ENCODE measurements at places on chromosomes 3 and 15. TPM values are rescaled to one million over a fixed set of nuclear protein-coding genes. Genes with fewer than 3 reads are reported as not detected.

GRCh38 chr3:56923526-56924224, 121.9 kb upstream of the ARHGEF3 start:
- DNase-seq = peak; percentile 40

DNA sequence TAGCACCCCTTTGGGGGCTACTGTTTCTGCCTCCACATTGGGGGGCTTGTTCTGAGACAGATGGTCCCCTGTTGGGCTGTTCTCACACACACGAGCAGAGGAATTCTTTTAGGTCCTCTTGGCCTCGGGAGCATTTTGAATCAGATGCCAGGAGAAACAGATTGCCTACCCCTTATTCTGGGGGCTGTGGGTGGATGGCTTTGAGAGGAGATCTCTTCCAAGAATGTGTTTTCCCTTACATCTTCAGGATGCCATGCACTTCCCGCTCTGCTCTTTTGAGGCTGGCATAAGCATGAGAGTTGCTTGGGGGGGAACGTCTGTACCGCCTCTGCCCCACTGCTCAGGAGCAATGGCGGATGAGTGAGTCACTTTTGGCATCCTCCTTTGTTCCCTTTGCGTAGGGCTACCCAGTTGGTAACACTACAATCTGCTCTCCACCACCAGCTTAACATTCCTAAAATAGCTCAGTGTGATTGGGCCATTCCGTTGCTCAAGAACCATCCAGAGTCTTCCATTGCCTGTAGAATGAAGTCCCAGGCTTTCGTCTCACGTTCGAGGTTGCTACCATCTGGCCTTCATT, 154.4 kb downstream of the RPLP1 start:
- no peak for DNase-seq

DNA sequence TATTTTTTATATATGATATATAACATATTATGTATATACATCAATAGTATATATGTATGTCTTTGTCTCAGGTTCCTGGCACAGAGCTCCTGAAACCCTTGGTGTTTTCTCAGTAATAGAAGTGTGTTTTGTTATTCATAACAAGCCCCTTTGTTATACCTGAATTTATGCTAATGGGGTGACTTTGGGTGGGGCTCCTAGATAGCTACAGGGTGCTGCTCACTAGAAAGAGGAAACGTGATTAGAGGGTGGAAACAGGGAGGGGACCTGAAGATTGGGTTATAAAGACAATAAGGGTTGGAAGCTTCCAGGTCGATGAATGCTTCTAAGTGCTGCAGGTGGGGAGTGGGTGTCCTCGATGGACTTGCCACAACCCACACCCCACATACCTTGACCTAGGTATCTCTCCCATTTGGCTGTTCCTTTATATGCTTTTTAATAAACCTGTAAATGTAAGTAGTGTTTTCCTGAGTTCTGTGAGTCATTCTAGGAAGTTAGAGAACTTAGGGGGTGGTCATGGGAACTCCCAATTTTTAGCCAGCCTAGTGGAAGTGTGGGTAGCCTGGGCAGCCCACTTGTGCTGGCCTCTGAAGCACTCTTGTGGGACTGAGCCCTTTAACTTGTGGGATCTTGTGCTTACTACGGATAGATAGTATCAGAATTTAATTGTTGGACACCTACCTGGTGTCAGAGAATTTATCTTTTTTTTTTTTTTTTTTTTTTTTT, 36.9 kb upstream of the C15orf39 start:
- no peak for DNase-seq

DNA sequence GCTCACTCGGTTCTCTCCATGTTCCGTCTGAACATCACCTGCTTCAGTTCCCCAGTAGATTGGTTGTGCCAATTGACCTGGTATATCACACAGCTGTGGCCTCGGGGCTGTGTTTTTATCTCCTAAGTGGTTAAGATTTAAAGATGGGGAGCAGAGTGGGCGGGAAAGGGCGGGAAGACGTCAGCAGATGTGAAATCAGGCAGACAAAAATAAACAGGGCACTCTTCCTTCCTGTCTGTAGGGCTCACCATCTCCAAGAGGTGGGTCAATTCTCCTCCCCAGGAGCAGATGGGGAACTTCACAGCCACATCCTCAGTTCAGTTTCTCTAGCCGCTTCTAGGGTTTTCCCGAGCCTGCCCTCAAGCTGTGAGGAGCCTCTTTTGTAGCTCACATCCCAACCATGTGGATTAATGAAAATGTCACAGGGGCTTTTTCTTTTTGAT, 26.8 kb upstream of the LIMD1 start:
- no peak for DNase-seq

GRCh38 chr15:33309602-33310276, 1.0 kb upstream of the RYR3 start:
- DNase-seq = no peak

- no peak for DNase-seq
Measured at GRCh38 chr3:38640661-38641452, 8.6 kb downstream of the SCN5A start.

- no peak for DNase-seq
Measured at GRCh38 chr15:23467110-23467600, 20.1 kb upstream of the GOLGA6L2 start.

DNA sequence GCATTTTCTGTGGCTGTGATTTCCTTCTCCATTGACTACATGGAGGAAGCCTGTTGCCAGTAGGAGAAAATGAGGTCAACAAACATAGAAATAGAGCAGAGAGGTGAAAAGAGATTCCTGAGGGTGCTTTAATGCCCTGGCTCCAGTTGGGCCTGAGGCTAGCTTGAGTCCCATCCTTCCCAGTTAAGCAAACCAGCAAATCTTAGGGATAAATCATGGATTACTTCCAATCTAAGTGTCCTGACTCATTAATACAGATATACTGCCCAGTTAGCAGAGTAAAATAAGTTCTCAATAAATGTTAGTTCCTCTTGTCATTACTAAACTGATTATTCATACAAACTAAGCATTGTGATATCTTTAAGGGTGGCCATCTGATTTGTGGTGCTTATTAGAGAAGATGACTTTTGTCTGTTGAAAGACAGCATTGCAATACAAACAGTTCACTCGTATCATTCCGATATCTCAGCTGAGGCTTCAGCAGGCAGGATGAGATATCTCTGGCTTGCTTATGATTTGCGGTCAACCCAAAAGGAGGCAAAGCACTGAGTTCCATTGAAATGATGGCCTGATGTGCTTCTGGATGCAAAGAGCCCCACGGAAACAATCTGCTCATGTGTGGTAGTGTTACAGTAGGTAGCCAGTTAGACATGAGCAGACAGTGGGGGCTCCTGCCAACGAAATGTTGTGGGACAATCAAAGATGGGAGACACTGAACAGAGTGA, 6.6 kb upstream of the STARD5 start:
- DNase-seq = no peak

- no peak for DNase-seq
Measured at GRCh38 chr3:30539772-30540171, 66.6 kb upstream of the TGFBR2 start.

GRCh38 chr3:184380185-184380626, 352 bp downstream of the CHRD start:
- DNase-seq = no peak

GRCh38 chr15:39737196-39737550, 45.5 kb downstream of the FSIP1 start:
- no peak for DNase-seq

- DNase-seq = no peak
Measured at GRCh38 chr3:72338082-72338941, 509.9 kb downstream of the SHQ1 start.

DNA sequence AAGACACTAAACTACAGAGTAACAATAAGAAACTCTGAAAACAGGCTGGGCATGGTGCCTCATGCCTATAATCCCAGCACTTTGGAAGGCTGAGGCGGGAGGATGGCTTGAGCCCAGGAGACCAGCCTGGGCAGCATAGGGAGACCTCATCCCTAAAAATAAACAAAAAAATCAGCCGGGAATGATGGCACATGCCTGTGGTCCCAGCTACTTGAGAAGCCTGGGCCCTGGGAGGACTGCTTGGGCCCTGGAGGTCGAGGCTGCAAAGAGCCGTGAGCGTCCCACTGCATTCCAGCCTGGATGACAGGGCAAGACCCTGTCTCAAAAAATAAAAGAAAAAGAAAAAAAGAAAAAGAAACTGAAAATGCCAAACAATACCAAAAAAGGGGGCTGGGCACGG, 55.4 kb downstream of the TMCC1 start:
- DNase-seq = no peak

- DNase-seq = no peak
Measured at GRCh38 chr3:194003114-194004057, 132.6 kb upstream of the HES1 start.

DNA sequence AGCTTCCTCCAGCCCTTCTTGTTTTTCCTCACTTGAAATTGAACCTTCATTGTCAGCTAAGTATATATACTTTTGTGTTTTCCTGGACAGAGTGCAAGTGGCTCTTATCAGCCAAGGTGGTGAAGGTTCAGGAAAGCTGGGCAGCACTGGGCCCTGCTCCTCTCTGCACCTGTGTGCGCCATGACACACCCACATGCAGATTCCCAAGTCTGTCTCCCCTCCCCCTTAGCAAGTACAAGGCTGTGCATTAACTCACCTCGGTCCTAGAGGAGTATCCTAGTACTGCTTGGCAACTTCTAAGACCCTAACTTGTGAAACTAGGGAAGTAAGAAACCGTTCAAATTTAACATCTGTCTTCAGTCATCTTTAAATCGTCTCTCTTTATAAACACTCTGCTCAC, 85.8 kb downstream of the SLC49A4 start:
- no peak for DNase-seq

DNA sequence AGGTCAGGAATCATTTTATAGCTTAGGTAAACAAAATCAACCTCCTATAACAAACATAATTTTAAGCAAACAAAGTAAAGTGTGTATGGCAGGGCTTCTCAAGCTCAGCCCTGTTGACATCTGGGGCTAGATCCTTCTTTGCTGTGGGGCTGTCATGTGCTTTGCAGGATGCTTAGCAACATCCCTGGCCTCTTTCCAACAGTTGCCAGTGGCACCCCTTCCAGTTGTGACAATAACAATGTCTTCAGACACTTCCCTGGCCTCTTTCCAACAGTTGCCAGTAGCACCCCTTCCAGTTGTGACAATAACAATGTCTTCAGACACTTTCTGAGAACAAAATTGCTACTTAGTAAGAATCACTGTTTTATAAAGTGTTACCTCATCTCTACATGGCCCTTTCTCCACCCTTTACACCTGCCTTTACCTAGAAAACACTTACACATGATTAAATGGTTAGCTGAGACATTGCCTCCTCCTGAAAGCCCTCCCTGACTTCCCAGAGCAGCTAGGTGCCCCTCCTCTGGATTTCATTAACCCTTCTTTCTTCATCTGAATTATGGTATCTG, 194.0 kb upstream of the LMCD1 start:
- DNase-seq = no peak

- no peak for DNase-seq
Measured at GRCh38 chr3:69650066-69650419, 89.2 kb upstream of the MITF start.

GRCh38 chr3:45705839-45706808, 16.9 kb downstream of the SACM1L start:
- DNase-seq = no peak

DNA sequence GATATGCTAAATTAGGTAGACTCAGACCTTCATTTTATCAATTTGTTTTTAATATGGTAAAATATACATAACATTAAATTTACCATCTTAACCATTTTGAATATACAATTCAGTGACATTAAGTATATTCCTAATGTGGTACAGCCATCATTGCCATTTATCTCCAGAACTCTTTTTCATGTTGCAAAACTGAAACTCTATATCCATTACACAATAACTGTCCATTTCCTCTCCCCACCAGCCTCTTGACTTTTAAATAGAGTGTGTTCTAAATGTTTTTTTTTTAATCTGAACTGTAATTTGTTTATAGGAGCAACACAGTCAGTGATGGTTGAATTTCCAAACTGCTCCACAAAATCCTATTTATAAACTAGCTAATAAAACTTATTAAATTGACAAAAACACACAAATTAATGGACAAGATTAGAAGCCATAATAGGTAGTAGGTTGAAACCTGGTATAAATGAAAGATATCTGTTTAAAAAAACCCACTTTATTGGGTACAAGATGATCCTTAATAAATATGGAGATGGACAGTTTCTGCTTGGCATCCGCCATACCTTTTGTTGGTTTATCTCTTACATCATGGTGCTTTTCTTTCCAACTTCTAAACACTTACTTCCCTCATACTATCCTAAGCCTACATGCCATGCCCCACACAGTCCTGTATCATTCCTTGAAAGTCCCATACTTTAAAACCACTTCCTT, 142.4 kb downstream of the ZPLD1 start:
- DNase-seq = no peak

GRCh38 chr3:156725682-156726081, 51.3 kb downstream of the TIPARP start:
- no peak for DNase-seq

DNA sequence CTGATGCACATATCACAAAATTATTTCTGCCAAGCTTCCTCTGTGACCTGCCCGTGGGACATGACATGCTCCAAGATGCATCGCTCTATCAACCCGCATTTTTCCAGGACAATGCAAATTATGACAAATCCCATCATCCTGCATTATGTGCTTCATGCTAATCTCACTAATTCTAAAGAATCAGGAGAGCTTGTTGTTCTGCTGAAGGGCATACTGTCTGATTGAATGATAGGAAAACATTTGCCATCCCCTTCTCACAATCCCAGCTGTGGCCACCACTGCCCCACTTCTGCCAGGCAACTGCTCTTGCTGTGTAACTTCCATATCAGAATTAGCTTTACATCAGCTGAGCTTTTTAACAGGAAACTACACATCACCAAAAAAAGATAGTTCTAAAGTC, 203.5 kb upstream of the NANOGP8 start:
- DNase-seq = no peak

DNA sequence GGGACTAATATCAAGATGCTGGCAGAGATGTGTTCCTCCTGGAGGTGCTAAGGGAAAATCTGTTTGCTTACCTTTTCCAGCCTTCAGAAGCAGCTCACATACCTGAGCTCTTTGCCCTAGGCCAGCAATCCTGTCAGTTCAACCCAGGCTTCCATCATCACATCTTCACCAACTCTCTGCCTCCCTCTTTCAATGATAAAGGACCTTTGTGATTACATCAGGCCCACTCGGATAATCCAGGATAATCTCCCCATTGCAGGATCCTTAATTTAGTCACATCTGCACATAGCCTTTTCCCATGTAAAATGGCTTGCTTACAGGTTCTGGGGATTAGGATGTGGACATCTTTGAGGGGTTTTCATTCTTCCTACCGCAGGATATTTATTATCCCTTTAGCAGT, 58.3 kb downstream of the NSUN3 start:
- DNase-seq = no peak

DNA sequence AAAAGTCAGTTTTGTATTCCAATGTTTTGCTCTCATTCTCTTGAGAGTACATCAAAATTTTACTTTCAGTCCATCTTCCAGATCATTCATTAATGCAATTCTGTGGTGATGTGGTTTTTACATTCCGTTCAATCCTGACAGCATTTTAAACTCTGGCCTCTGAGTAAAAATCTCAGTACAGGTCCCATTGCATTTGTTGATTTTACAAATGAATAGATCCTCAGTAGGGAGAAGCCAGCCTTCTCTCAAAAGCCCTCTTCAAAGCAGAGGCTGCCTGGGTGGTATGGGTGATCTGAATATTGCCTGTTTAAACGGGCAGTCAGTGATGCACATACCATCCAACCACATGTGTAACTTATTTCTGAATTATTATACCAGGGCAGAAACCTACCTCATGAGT, 72.5 kb upstream of the TSC22D2 start:
- DNase-seq = no peak

The LRRC34 gene
- 0.77 TPM for total RNA-seq

The SERPINI2 gene
- total RNA-seq = not detected

The CSPG4 gene
- total RNA-seq = not detected

The DOCK3 gene
- 3.2 TPM for total RNA-seq

The PRSS50 gene
- not detected for total RNA-seq

The STRIT1 gene
- total RNA-seq = not detected

The TGM5 gene
- not detected for total RNA-seq

The THBS1 gene
- 99.9 TPM for total RNA-seq

The CASR gene
- total RNA-seq = 0.10 TPM

The CPNE9 gene
- total RNA-seq = not detected

The ATP10A gene
- total RNA-seq = 28.6 TPM
